ENCODE measurements at places on chromosomes 6 and 20.

DNA sequence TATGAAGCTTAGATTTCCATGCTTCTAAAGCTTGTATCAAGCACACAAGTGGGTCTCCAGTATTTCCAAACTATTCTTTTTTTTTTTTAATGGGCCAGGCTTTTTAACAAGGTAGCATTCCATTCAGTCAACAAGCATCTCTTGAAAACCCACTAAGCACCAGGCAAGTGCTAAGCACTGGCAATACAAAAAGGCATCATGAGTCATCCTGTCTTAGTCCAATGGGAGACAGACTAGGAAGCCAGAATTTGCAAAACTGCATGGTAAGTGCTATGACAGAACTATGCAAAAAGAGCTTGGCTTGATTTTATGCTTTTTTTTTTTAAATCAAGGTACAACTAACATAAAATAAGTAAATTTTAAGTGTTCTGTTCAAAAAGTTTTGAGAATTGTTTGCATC is 109.3 kb upstream of the DST start:
- DNase-seq: no peak

DNA sequence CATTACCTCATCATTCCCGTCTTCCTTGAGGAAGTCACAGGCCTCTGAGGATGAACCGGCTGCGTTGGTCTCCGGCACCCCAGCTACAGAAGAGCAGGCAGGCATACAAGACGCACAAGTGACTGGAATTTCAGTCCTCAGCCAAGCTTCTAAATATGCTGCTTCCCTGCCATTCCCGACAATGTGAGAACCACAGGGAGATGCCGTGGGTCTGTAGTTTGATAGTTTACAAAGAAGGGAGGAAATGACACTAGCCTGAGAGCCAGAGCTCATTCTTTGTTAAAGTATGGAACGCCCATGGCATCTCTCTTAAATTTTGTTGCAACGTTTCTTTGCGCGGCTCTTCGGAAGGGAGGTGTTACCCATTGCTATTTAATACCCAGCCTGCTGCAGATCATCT is 25.7 kb downstream of the HEBP2 start:
- no peak for DNase-seq

DNA sequence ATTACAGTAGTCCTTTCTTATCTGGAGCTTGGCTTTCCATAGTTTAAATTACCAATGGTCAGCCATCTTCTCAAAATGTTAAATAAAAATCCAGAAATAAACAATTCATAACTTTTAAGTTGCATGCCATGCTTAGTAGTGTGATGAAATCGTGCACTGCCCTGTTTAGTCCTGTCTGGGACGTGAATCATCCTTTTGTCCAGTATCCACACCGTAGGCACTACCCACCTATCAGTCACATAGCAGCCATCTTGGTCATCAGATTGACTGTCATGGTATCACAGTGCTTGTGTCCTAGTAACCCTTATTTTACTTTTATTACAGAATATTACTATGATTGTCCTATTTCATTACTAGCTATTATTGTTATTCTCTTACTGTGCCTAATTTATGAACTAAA is 924.1 kb downstream of the EYS start:
- no peak for DNase-seq

DNA sequence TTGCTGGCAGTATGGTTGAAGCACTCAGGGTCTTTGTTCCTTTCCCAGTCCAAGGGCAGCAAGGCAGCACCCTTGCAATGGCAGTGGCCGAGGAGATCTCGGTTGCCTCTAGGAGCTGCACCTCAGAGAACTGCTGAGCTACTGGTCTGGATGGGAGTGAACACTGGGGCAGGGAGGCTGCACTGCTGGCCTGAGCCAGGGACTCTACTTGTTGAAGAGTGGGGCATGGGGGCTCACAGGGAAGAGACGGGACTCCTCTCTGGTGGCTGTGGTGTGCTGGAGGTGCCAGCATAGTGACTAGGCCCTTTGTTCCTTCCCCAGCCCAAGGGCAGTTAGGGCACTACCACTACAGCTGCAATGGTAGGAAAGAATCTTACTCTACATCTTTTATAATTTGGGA is 203.0 kb downstream of the ZDHHC14 start:
- DNase-seq: no peak

DNA sequence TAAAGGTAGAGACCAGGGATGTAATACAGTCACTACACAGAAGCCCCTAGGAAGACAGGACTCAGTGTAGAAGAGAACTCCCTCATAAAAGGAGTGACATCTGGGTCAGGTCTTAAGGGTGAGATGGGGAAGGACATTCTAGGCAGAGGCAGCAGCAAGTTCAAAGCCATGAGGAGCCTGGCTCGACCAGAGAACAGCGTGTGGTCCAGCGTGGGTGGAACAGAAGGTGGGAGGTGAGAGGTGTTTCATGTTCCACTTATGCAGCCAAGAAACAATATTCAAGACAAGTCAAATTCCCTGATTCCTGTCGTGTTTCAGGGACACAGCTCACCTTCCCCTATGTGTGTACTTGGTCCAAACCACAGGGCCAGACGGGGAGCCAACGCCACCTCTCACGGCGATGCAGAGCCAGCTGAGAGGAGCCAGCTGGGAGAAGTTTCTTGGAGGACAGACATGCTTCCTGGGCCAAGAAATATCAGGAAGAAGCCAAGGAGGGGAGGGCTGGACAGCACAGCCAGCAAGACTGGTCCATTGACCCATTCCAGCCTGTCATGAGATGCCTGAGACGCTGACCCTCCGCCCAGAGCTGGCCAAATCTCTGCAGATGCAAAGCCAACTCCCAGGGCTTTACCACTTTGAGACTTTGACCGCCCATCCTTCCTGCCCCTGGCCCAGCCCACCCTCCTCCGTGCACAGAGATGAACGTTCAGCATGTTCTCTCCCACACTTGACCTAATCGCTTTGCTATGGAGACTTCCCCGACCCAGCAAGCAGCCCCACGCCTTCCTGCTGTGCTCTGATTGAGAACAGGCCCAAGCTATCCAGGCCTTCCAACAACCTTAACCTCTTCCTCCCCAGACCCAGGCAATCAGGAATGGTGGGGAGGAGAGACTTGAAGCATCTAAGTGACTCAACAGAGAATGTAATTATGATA is 113.8 kb downstream of the PRND start:
- DNase-seq: no peak

DNA sequence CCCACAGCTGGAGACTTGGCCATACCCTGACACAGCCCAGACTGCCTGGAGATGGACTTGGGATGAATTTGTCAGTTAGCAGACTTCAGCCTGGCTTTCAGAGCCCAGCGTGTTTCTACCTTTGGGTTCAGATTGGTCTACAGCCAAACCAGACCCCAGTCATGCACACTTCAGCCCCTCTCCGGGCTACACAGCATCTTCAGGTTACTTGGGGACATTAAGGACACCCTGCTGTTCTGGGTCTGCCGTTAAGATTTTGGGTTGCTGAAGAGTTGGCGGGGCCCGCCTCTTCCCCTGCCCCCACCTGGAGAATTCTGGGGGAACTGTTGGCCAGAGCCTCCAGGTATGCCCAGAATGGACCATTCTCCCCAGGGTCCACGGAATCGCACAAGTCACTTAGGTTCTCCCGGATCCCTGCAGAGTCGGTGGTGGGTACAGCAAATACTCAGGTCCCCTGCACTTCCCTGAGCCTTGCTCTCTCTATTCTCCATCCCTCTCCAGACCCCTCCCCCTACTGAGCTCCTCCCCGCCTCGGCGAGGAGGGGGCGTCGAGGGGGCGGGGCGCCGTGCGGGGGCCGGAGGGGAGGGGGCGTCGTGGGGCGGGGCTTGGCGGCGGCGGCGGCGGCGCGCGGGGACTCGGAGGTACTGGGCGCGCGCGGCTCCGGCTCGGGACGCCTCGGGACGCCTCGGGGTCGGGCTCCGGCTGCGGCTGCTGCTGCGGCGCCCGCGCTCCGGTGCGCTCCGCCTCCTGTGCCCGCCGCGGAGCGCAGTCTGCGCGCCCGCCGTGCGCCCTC is at the start of gene PTK7:
TSS of gene PTK7 (plus strand) at position 645 of the 794 bp plus-strand sequence. CDS start 175 bp downstream, outside the sequence.
- DNase-seq: no peak
